ENCODE measurements at places on chromosomes 6 and 20. TPM values are rescaled to one million over a fixed set of nuclear protein-coding genes. Genes with fewer than 3 reads are reported as not detected.

Gene SLC35D3
- not detected for total RNA-seq

Gene C6orf15
- not detected for total RNA-seq

Gene PTPRK
- total RNA-seq: 121 TPM

Gene ALDH8A1
- total RNA-seq: 0.26 TPM

Gene OPRM1
- 3.1 TPM for total RNA-seq

Gene VNN1
- 1.3 TPM for total RNA-seq

Gene ZBTB46
- 5.4 TPM for total RNA-seq

Gene LPA
- total RNA-seq: 0.52 TPM

Gene SASH1
- 49.8 TPM for total RNA-seq

Gene JPH2
- total RNA-seq: 2.1 TPM

Gene C2
- total RNA-seq: 1.3 TPM

Gene GMDS
- 34.5 TPM for total RNA-seq

Gene GLO1
- 22.7 TPM for total RNA-seq

Gene ADGRB3
- under 0.01 TPM for total RNA-seq

Gene BPI
- total RNA-seq: not detected

Gene TAF4
- total RNA-seq: 29.0 TPM

Gene PCK1
- 14.3 TPM for total RNA-seq

Gene GHRH
- not detected for total RNA-seq

Gene FAM209A
- not detected for total RNA-seq

Gene TRIM15
- total RNA-seq: 0.52 TPM

Gene KCNK16
- 2.9 TPM for total RNA-seq

Gene TBC1D32
- total RNA-seq: 14.5 TPM

Gene LY6G6D
- not detected for total RNA-seq

Gene CLPSL2
- total RNA-seq: not detected

Gene MATN4
- total RNA-seq: 4.9 TPM

Gene SMAP1
- 22.1 TPM for total RNA-seq

Gene CBLN4
- total RNA-seq: not detected

Gene FRS3
- 5.3 TPM for total RNA-seq

Gene MUC22
- not detected for total RNA-seq

Gene RIPPLY2
- not detected for total RNA-seq

Gene TNF
- total RNA-seq: 0.66 TPM

Gene GINS1
- 0.78 TPM for total RNA-seq

Gene ZBP1
- not detected for total RNA-seq

Gene FAM210B
- 26.2 TPM for total RNA-seq

Gene FOXS1
- 3.0 TPM for total RNA-seq

Gene TRIM40
- total RNA-seq: not detected

Gene CD40
- 8.9 TPM for total RNA-seq

Gene GJA10
- total RNA-seq: not detected

Gene TCP1
- 55.7 TPM for total RNA-seq

Gene FAM110A
- 8.2 TPM for total RNA-seq

Gene PRRT1
- total RNA-seq: not detected

Gene OPN5
- total RNA-seq: not detected

Gene ANKRD60
- total RNA-seq: not detected

Gene PNLDC1
- total RNA-seq: not detected

Gene MTCH1
- 198 TPM for total RNA-seq

Gene SLC35B2
- total RNA-seq: 33.9 TPM

Gene IPCEF1
- 5.7 TPM for total RNA-seq

Gene PI3
- total RNA-seq: not detected

Gene ERVFRD-1
- total RNA-seq: not detected

Gene IP6K3
- total RNA-seq: not detected

Gene LSM2
- 22.4 TPM for total RNA-seq

Gene SNAP25
- total RNA-seq: 10.9 TPM

Gene LCA5
- 7.8 TPM for total RNA-seq

Gene RRAGD
- 9.2 TPM for total RNA-seq

Gene FERMT1
- 5.7 TPM for total RNA-seq

Gene DSP
- 127 TPM for total RNA-seq

Gene RHAG
- not detected for total RNA-seq

Gene MUC21
- not detected for total RNA-seq

Data from body of pancreas (tissue), 4 donors.